ENCODE measurements at places on chromosomes 13 and 19.
A peak's percentile ranks its signal among the peaks of the same experiment; 100 is the strongest.

DNA sequence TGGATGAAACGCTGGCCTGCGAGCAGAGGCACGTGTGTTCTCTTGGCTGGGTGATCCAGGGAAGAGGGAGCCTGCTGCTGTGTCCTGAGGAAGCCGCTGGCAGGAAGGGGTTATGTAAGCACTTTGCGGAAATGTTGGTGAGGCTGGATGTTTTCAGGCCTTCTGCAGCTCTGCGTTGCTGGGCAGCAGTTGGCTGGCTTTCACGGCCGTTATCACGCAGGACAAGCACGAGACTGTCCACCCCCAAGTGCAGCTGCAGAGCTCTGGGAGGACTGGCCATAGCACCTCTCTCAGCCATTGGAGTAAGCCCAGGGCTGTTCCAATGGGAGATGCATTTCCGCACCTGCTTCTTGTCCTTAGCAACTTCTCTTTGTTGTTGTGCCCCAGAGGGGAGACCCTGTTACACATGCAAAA lies 146.9 kb upstream of the SOX21 start:
- DNase-seq = no peak

- no peak for DNase-seq
These were observed 155.9 kb upstream of the KLF12 start for GRCh38 chr13:74289861-74290773.

DNA sequence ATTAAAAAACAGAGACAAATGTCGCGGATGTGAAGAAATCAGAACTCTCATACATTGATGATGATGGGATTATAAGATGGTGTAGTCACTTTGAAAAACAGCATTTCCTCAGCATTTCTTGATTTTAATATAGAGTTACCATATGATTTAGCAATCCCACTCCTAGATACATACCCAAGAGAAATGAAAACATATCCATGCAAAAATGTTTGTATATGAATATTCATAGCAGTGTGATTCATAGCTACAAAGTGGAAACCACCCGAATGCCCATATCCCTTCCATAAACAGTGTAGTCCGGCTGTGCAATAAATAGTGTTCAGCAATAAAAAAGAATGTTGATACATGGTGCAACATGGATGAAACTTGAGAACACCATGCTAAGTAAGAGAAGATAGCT lies 44.6 kb downstream of the DPY19L3 start:
- DNase-seq = no peak

DNA sequence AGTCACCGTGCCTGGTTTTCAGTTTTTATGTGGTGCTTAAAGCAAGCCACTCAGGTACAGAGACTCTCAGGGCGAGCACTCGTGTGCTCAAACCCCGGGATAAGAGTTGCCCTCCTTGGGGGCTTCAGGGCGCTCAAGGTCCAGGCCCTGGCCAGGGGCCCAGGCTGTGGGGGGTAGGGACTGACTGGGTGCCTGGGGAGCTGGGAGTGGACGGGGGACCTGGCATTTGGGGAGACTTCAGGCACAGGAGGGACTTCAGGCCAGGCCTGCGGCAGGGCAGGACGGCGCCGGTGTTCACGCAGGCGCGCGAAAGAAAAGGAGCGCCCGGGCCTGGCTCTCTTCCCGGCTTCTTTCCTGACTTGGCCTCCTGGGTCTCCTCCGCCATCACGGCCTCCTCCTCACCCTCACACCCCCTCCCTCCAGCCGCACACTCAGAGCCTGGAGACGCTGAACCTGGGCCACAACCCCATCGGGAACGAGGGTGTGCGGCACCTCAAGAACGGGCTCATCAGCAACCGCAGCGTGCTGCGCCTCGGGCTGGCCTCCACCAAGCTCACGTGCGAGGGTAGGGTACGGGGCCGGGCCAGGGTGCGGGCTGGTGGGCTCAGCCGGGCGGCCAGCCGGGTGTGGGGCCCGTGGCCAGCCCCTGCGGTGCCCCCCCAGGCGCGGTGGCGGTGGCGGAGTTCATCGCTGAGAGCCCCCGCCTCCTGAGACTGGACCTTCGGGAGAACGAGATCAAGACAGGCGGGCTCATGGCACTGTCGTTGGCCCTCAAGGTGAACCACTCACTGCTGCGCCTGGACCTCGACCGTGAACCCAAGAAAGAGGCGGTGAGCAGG lies 16.1 kb downstream of the NKPD1 start:
- no peak for DNase-seq

DNA sequence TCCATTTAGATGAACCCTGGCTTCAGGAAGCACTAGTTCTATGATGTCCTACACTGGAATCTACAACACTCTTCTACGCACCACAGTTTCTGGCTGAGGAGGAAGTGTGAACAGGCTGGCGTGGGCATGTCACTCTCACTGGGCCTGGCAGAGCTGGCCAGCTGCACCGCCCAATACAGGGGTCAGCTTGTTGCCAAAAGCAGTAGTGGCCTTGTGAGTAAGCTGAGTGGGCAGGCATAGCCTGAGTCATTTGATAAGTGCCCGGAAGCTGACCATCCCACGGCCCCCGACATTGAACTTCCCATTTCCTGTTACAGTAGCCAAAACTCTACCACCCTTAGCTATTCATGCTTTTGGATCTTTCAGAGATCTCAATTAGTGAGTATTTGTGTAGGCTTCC lies 240.9 kb upstream of the SERP2 start:
- no peak for DNase-seq

GRCh38 chr19:13095934-13096927 lies 6.4 kb downstream of the LYL1 start:
- peak; percentile 72 for DNase-seq

- DNase-seq = no peak
These were observed 2860.6 kb upstream of the PCDH20 start for GRCh38 chr13:64276232-64276631.

DNA sequence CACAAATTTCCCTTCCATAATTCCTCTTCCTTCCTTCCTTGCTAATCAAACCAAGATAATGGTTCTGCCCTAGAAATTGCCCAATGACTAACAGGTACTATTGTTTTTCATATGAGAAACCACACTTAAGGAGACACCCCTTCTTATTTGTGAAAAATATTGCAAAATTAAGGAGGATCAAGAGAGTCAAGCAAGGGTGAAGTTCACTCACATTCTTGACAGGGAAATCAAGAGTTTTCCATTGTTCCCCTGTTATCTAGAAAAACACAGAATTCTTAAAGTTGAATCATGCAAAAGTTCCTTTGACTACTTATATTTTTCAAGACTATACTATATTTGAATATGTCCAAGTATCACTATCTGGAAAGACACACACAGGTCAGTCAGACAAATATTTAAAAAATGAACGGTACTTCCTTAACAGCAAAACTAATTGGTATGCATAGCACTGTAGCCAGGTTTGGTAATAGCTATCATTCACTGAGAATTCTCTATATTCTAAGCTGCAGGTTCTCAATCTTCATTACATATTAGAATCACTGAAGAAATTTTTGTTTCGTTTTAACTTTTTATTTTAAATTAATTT lies 897.2 kb downstream of the DIAPH3 start:
- DNase-seq = no peak

- no peak for DNase-seq
These were observed 89.5 kb downstream of the USP12 start for GRCh38 chr13:27081893-27082679.

DNA sequence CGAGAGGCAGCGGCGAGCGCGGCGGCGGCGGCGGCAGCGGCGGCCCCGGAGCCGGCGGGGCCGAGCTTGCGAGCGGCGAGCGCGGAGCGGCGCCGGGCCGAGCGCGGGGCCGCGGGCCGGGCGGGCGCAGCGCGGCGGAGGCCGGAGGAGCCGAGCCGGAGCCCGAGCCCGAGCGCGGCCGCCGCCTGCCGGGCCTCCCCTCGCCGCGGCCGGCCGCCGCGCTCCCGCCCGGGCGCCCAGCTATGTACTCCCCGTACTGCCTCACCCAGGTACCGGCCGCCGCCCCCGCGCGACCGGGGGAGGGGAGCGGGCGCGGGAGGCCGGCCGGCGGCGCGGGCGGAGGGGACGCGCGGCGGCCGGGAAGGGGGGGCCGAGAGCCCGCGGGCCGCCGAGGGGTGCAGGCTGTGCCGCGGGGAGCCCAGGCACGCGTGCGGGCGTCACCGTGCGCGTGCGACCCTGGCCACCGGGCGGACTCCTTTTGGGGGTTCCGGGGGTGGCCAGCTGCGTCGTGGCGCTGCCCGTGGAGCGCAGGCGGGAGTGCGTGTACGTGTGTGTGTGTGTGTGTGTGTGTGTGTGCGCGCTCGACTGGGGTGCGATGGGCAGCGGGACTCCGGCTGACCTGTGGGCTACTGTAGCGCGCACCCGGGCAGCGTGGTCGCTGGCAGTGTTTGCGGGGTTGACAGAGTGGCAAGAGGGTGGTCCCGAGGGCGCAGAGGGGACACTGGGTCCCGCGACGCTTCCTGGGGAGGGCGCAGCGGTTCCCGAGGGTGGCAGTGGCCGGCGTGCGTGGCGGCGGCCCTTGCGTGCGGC lies 526 bp downstream of the NFIX start:
- DNase-seq = peak; percentile 51

DNA sequence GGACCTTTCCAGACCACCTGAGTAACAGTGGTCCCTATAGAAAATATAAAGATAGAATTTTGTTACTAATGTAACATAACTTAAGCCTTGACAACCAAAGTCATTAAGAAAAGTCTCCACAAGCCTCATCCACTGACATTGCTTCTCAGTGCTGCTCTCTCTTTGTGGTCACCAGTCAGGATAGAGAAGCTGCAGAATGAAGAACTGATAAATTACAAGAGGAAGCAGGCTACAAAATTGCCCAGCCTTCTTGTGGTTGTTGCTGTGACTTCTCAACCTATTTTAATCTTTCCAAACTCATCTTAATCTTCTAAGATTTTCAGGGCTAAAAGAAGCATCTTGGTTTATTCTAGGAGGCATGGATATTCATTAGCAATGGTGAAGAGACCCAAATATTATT lies 343.8 kb downstream of the MZT1 start:
- DNase-seq = no peak

DNA sequence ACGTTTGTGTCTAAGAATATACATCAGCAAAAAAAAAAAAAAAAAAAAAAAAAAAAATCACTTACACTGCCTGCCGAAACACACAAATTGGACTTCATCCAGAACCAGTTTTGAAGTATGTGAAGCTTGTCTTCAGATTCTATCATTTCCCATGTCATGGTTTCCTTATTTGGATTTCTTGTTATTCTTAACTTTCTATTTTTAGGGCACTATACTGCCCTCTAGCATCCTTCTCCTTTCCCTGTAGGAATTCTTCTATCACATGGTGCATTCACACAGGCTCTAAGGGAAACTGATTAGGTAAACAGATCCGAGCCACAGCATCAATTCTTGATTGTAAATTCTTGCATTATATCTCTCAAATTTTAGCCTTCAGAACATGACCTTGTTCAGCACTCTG lies 1507.5 kb downstream of the OLFM4 start:
- no peak for DNase-seq

GRCh38 chr19:49425922-49426592 lies 869 bp downstream of the GFY start:
- no peak for DNase-seq

- peak; percentile 72 for DNase-seq
These were observed 44.5 kb downstream of the RFX2 start for GRCh38 chr19:6065685-6066374.

DNA sequence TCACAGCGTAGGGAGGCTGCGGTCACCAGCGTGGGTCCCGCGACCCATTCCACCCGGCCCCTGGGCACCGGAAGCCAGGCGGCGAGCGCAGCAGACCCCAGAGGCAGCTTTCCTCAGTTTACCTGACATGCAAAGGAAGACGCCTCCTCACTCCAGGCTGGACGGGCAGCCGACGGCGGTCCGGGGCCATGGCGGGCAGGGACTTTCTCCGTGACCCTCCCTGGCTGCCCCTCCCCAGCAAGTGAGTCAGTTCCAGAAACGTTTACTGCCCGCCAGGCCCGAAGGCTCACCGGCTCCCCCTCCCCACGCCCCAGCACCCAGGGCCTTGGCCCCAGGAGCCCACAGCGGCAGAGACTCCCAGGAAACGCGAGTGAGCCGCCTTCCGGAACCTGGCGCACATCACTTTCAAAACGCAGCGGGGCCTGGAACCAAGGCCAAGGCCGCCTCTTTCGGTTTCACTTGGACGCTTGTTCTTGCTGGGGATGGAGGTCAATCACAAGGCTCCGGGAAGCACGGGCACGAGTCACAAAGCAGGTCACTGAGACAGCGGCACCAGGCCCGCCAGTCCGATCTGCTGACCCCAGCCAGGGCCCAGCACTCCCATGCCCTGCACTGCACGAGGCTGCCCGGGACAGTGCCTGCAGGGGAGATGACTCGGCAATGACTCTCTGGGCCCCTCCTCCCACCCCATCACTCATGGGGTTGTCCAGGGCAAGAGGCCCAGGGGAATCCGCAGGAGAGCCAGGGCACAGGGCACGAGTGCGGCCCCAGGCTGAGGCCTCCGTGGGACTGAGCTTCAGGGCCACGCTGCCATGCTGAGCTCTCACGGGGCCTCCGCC lies 5.3 kb downstream of the SBNO2 start:
- DNase-seq = no peak

GRCh38 chr13:84997858-84998257 lies 801.4 kb downstream of the SLITRK6 start:
- no peak for DNase-seq

DNA sequence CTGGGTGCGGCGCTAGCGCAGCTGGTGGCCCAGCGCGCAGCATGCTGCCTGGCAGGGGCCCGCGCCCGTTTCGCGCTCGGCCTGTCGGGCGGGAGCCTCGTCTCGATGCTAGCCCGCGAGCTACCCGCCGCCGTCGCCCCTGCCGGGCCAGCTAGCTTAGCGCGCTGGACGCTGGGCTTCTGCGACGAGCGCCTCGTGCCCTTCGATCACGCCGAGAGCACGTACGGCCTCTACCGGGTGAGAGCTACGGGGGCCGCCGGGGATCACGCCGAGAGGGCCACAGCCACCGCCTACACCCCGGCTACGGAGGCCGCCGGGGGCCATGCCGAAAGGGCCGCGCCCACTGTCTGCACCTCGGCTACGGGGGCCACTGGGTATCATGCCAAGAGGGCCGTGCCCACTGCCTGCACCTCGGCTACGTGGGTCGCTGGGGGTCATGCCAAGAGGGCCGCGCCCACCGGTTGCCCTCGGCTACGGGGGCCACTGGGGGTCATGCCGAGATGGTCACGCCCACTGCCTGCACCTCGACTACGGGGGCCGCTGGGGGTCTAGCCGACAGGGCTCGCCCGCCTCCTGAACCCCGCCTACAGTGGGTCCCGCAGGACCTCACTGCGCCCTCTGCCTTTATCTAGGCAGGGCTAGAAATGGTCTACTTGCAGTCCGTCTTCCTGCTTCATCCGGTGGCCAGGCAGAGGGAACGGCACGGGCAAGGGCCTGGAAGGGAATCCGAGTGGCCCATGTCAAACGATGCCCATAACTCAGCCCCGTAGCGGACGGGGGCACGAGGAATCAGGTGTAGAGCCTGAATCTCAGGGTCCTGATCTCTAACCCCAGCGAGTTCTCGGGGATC lies 500 bp downstream of the PGLS start:
- DNase-seq = peak; percentile 83

GRCh38 chr19:7674010-7675005 lies 2.6 kb upstream of the MCEMP1 start:
- peak; percentile 65 for DNase-seq

DNA sequence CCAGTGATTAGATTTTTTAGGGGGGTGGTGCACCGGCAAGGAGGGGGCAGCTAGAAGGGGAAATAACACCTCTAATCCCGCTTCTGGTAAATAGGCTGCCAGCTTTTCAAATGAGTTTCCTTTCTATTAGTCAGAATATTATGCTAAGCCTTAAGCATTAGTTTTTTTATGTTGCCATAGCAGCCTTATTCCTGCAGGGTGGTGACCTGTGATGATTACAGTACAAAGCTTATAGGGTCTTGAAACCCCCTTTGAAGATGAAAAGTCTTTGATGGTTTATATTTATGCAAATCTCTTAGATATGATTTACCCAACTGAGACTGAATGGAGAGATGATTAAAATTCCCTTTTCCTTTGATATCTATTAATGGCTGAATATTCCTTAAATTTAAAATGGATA lies 109.8 kb downstream of the ZIC5 start:
- DNase-seq = no peak

All from liver (tissue), 10 donors.